ENCODE measurements at places on chromosomes 3 and 15.

DNA sequence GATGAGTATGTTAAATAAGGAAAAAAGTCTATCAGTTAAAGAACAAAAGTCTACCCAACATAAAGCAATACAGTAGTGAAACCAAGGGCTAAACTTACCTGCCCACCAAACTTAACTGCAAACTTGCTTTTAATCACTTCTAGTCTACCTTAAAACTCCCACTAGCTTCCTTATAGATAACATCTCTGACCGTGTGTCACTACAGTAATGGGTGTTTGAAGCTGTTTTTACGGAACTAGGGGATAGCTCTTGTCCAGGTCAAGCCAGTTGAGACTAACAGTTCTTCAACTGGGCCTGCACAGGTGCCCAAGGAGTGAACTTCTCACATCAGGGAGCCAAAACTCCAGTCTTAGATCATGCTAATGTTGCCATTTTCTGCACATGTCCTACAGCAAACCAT is 132.3 kb downstream of the ZNF385D start:
- no peak for DNase-seq

- no peak for DNase-seq
These were observed 10.0 kb downstream of the RPL32 start for GRCh38 chr3:12831301-12831866.

DNA sequence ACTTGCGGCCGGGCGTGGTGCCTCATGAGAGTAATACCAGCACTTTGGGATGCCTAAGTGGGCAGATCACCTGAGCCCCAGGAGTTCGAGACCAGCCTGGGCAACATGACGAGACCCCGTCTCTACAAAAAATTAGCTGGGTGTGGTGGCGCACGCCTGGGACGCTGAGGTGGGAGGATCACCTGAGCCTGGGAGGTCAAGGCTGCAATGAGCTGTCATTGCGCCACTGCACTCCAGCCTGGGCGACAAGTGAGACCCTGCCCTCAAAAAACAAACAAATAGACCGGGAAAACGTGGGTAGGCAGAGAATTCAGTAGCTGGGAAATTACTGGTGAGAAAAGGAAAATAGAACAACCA is 667 bp downstream of the UMPS start:
- DNase-seq = no peak

GRCh38 chr3:112089956-112090886 is 4.0 kb downstream of the C3orf52 start:
- DNase-seq = no peak

DNA sequence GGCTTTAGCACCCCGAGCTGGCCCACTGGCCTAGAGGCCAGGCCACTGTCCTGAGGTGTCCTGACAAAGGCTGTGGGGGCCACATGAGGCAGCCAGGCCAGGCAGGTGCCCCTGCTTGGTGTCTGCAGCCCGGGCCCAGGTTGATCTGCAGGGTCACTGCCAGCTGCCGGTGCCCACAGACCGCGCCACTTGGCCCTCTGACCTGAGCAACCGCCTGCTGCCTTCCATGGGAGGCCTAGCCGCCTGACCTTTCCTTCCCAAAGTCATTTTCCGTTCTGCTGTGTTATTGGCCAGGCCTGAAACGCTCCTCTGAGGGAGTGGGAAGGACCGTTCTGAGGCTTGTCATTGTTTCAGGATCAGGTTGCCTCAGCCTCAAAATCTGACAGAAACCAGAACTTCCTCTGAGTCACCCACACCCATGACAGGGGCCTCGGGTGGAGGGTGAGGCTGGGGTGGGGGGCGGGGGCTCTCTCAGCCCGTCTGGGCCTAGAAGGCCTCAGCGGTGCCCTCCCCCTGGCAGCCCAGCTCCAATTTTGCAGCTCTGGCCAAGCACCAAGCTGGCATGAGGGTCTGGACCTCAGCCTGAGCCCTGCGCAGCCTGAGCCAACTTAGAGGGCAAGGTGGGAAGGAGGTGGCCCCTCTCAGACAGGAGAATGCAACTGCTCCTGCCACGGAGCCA is 140.7 kb upstream of the MEF2A start:
- no peak for DNase-seq
